ENCODE measurements at places on chromosomes 16 and 17. TPM values are rescaled to one million over a fixed set of nuclear protein-coding genes. Genes with fewer than 3 reads are reported as not detected.

GRCh38 chr16:79767421-79768275 is 167.1 kb upstream of the MAF start:
- DNase-seq: peak; percentile 45

- DNase-seq: no peak
These were observed 21.7 kb downstream of the PRMT7 start for GRCh38 chr16:68332411-68333121.

- no peak for DNase-seq
These were observed 3.7 kb downstream of the TMEM98 start for GRCh38 chr17:32931686-32932085.

DNA sequence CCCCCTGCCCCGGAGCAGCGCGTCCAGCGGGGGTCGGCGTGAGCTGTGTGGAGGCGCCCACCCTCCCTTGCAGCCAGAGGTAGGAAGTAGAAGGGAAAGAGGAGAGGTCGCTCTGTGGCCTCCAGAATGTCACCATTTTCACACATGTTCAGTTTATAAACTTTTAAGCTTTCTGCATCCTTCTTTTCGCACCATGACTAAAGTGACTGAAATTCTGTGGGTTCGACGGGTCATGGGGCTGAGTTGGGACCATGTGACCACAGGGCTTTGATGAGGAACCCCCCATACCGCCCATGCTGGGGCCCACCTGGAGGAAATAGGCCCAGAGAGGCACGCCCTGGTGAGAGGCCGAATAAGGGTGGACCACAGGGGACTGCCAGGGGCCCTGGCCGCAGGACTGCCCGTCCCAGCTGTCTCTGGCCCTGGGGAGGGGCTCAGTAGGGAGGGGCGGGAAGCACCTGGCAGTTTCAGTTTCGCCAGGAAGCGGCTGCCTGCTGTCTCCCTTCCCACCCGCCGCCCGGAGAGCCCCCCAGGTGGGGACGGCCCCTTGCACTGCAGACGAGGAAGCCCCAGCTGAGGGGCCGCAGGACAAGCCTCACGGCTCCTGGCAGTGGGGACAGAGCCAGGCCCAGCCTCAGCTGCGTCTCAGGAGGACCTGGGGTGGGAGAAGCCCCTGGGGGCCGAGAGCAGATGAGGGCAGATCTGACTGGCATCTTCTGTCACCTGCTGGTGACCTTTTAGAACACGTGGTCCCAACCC is 9.0 kb downstream of the CBFA2T3 start:
- peak; percentile 47 for DNase-seq

DNA sequence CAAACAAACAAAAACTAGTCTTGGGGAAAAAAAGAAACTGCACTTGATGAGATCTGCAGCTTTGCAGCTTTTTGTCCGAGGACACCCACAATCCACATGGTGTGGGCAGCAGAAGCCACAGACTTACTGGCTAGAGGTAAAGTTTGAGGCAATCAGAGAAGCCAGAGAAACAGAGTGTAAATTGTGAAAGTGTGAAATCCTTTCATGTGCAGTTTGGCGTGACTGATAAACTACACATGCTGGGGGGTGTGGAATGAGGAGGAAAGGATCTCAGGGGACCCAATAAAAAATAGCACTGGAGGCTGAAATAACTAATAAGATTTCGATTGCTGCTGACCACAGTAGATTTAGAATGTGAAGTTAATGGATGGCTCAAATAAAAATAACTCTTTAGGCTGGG is 42.4 kb upstream of the HOXB13 start:
- no peak for DNase-seq

DNA sequence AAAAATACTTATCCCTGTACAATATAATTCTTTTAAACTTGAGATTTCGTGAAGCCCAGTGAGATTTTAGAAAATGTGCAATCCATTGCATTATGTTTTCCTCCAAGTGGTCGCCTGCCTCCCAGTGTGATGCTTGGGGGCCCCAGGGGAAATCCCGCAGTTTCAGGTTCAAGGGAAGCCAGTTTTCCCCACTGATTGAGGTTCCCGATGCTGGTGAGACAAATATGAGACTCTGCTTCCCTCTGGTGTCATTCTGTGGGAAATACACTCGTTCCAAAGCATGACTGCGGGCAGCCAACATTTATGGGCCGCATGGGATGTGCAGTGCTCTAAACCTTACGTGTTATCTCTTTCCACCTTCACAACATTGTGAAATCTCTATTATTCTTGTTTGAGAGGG is 200.8 kb downstream of the PRKCB start:
- DNase-seq: no peak

DNA sequence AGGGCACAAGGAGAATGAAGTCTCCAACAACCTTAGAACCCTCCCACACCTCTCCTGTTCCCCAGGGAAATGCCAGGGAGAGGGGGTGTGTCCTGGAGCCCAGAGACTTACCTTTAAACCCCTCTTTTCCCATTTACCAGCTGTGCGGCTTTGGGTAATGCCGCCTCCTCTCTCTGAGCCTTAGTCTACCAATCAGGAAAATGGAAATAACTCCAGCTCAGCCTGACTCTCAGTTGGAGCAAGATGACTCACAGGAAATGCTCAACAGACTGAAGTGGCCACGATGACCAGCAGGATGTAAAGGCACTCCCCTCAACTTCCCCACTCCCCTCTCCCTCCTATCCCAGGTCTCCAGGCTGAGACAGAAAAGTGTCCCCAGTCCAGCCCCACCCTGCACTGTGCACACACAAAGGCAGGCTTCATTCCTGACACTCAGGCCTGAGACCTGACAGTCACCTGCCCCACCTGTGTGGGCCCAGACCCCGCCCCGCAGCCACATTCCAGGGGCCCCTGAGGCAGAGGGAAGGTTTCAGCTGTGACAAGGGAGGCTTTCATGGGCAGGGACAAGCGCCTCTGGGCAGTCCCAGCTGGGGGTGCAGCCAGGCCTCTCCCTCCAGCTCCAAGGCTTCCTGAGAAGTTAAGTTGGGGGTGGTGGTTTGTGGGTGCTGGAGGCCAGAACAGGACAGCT is 3.0 kb upstream of the KRT15 start:
- no peak for DNase-seq

DNA sequence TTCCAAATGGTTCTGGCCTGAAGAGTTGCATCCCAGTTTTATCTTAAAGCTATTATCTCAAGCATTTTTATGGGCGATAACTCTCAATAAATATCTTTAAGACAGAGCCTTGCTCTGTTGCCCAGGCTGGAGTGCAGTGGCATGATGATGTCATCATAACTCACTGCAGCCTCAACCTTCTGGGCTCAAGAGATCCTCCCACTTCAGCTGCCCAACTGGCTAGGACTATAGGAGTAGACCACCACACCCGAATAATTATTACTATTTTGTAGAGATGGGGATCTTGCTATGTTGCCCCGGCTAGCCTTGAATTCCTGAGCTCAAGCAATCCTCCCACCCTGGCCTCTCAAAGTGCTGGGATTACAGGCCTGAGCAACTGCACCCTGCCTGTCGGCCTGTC is 26.1 kb upstream of the CYTH1 start:
- DNase-seq: no peak

GRCh38 chr16:79653373-79653891 is 52.9 kb upstream of the MAF start:
- peak; percentile 83 for DNase-seq

DNA sequence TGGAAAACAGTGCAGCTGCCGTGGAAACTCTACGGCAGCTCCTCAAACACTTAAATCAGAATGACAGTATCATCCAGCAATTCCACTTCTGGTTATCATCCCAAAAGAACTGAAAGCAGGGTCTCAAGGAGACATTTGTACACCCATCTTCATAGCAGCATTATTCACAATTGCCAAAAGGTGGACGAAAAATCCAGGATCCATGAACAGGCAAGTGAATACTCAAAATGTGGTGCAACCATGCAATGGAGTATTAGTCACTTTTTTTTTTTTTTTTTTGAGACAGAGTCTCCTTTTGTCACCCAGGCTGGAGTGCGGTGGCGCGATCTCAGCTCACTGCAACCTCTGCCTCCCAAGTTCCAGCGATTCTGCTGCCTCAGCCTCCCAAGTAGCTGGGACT is 10.6 kb upstream of the AATK start:
- no peak for DNase-seq

DNA sequence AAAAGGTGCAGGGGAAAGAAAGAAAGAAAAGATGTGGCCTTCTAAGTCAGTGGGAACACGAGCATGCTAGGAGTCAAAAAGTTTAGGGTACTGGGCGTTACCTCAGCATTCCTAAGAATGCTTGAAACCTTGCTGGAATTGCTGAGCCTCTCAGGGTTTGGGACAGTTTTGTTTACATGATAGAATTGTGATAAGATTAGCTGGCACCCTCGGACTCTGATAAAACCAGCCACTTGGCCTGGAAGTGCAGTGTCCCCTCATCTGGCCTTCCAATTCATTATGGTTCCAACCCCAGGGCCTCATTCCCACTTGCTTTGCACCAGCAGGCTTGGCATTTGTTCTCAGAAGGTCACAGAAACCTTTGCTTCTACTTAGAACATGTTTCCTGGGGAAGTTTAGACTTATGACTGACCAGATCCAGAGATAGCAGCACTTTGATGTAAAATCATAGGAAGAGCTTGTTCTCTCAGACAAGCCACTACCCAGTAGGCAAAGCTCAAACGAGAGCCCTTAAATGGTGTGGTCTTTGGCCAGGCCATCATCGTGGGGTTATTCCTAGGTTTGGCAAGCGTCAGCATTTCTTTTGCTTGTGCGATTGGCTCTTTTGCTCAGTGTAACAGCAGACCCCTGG is 8.0 kb downstream of the SGF29 start:
- DNase-seq: no peak

DNA sequence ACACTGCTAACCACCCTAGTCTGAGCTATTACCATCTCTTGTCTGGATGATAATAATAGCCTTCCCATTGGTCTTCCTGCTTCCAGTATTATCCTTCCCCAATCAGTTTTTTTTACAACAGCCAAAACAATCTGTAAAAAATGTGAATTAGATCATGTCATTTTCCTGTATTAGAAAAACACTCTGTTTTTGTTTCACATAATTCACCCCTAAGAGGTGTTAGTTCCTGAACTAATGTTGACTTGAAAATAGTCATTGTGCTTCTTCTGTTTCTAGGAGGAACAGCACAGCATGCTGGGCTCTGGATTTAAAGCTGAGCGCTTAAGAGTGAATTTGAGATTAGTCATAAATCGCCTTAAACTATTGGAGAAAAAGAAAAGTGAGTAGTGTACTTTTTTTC is 20.0 kb downstream of the IST1 start:
- no peak for DNase-seq

DNA sequence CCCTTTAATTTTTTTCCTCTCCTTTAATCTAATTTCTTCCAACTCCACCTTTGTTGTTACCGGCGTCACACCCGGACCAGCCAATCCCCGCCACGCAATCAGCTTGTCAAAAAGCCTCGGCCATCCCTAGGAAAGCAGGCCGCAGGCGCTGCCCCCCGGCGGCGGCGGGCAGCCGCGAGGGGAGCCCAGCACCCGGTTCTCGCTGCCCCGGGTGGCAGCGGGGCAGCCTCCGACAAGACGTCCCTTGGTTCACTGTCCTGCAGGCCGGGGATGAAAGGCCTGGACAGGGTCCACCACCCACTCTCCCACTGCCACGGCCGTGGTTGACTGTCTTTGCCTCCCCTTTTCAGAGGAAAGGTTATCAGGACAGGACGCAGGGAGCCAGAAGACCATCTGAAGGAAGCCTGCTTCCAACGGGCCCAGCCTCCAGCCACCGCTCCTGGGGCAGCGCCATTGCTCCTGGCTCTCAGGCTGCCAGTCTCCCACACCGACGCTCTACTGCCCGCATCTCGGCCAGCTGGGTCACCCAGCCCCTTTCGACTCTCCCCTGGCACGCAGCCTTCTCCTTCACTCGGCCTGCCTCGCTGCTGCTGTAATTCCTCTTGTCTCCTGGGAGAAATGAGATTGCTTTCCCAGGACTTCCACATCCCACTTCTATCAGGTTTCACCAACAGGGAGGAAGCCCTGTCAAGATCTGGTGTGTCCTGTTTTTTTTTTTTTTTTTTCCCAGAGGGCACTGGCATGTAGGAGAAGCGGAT is 2.8 kb upstream of the UBTF start:
- peak; percentile 79 for DNase-seq

DNA sequence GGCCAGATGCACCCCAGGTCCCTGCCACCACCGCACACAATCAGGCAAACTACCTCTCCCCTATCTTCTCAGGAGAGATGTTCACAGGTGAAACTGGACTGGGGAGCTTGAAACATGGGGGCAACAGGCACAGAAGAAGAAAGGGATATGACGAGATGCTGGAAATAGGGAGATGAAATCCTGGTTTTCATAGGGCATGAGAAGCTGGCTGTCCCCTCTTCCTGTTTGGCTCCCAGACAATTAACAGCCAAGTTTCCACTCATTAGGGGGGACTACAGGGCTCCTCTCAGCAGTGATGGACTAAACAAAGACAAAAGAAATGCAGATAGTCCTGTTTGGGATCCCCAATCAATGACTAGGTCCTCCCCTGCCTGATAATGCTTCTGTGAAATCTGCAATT is 266.0 kb downstream of the NTN1 start:
- DNase-seq: no peak

KLHL10 gene
- not detected for polyA plus RNA-seq

PLLP gene
- 3.1 TPM for polyA plus RNA-seq

ALOX15B gene
- 1.1 TPM for polyA plus RNA-seq

KIF18B gene
- 0.03 TPM for polyA plus RNA-seq

CCL16 gene
- polyA plus RNA-seq: not detected

MGAT5B gene
- not detected for polyA plus RNA-seq

CCDC200 gene
- 0.41 TPM for polyA plus RNA-seq

RPH3AL gene
- polyA plus RNA-seq: 11.8 TPM

CSF3 gene
- polyA plus RNA-seq: 3.4 TPM

NACA2 gene
- polyA plus RNA-seq: not detected

LHX1 gene
- polyA plus RNA-seq: not detected
